ENCODE measurements at places on chromosomes 3 and 15.

DNA sequence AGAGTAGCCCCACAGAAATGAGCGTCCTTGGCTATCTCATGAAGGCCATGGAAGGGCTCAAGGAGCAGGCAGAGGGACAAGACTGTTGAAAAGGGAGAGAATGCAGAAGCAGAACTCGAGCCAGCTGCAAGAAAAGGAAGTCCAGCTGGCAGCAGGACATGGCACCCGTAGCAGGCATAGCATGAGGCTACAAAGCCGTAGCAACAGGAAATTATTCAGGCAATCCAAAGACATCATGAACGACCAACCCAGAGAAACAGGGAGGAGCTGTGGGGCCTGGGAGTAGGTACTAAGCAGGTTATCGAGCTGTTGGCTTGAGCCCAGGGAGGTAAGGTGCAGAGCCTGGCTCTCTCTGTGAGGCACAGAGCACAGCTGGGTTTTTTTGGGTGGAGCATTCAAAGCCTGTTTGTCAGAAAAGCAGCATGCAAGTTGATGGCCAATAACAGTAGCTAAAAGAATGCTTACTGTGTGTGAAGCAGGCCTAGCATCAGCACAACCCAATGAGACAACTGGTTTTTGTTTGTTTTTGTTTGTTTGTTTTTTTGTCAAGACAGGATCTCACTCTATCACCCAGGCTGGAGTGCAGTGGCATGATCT is 144.0 kb upstream of the SMAD3 start:
- no peak for DNase-seq

GRCh38 chr3:124107104-124107890 is 115.4 kb upstream of the ROPN1 start:
- no peak for DNase-seq

- DNase-seq, result no peak
Observed at GRCh38 chr3:64151342-64151871, 73.9 kb downstream of the PRICKLE2 start.

GRCh38 chr3:187104342-187104741 is 35.0 kb downstream of the RPL39L start:
- no peak for DNase-seq

GRCh38 chr15:89444241-89445225 is 51.9 kb downstream of the RHCG start:
- DNase-seq, result no peak

DNA sequence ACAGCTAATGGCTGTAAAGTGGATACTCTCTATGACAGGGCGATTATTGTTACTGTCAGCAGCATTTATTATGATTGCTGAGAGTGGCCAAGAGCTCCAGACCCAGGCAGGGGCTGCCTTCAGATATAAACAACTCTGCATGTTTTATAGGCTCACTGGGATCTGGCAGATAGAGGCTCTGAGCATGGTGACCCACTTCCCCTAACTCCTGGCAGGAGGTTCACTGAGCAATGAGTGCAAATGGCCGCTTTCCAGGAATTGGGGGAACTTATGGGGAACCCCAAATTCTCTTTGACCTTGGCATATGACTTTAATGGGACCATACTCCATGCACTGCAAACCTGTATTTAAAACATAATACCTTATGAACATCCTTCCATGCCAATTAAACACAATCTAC is 59.0 kb downstream of the SCN5A start:
- no peak for DNase-seq

DNA sequence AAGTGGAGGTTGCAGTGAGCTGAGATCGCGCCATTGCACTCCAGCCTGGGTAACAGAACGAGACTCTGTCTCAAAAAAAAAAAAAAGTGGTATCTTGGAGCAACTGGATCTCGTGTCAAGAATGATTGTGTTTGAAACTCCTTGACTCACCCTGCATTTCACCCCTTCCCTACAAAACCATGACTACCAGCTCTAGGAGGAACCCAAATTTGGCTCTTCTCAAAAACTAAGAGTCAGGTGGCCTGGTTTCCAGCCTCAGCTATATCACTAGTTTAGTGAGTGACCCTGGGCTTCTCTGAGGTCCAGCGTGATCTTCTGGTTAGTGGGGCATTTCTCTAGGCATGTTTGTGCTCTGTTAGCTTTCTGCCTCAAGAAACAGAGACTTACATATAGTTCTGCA is 222.1 kb downstream of the FAM43A start:
- DNase-seq, result no peak

All from NCI-H2107 (cell line).